ENCODE measurements at places on chromosomes 1 and 21.

GRCh38 chr1:37098237-37098636, 63.9 kb upstream of the GRIK3 start:
- DNase-seq, result no peak

DNA sequence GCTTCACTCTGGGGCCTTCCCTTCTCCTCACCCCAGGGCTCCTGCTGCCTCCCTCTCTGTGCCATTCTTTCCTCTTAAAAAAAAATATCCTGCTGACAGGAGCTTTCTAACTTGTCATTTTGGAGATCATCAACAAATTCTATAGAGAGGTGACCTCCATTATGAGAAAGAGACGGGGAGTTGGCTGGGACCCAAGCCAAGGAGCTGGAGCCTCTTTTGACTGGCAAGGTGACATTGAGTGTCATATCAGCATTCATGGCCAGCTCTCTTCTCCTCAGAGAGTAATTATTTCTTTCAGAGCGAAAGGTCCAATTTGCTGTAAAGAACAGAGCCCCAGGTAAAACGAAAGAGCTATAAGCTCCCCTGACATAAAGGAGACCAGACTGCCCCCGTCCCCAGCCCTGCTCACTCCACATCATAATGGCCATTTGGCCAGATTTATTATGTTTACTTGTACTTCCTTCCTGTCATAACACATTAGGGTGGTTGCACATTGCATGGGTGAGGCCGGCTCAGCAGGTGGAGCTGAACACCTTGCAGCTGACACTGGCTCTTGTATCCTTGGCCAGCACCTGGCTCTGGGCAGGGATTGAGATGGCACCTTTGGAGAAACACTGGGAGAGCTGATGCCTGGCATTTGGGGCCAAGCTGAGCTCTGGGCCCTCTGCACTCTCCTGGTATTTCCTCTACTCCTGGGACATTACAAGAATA, 404.0 kb upstream of the VAMP3 start:
- DNase-seq, result no peak

DNA sequence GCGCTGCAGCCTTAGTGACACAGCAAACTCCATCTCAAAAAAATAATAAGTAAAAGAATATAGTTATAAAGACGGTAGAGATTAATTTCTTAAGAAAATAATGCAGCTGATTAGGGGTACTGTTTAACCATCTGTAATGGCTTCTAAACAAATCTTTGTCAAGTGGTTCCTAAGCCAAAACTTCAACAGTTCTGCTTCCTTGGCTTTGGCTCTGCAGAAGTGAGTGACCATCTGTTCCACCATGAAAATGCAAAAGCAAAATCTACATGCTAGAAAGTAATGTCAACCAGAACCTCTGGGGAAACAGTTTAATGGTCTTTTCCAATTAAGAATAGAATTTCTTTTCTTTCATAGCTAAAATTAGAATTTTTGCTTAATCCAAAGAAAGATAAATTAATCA, 8.3 kb upstream of the SH2D5 start:
- no peak for DNase-seq

GRCh38 chr1:221687836-221688487, 53.9 kb downstream of the DUSP10 start:
- DNase-seq, result no peak

Data from CD4-positive, alpha-beta T cell treated with Interleukin-4 for 1 hour (primary cell).